Frontal cortex (tissue), 4 donors: ENCODE measurements at places on chromosomes 1 and 21.

GRCh38 chr1:45647248-45648021 is 23.6 kb upstream of the CCDC17 start:
- no peak for DNase-seq

- no peak for DNase-seq
Observed at GRCh38 chr1:159930634-159931033, 5.3 kb upstream of the TAGLN2 start.

DNA sequence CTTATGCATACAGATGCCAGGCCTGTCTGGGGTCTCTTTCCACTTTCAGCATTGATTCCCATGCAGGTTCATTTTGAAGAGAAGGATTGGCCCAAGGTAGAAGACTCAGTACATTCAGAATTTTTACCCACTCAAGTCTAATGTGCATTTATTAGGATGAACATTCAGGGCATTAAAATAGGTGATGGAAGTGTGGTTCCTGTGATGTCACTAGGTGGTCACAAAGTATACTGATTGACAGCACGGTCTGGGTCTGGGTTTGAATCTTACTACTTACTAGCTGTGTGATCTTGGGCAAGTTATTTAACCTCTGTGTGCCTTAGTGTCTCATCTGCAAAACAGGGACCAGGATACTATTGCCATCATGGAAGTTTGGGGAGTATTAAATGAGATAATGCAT is 711 bp upstream of the ZNF648 start:
- no peak for DNase-seq

DNA sequence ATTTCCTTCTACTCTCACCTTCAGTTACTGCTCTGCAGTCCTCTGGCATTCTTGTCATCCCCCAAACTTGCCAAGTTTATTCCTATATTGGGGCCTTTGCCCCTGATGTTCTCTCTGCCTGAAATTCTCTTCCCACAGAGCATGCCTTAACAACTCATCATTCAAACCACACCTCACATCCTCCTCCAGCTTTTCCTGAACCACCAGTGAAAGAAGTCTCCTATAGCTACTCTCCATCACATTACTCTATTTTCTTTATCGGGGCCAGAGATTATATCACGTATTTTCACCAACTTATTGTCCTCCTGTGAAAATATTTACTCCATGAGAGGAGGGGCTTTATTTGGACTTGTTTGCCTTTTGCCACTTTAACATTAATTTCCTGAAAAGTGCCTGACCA is 32.1 kb downstream of the EXTL2 start:
- no peak for DNase-seq

- DNase-seq = no peak
Observed at GRCh38 chr1:26697431-26697977, 1.7 kb downstream of the ARID1A start.

GRCh38 chr1:94115900-94116436 is 5.0 kb downstream of the ABCA4 start:
- no peak for DNase-seq

GRCh38 chr1:168069384-168069783 is 67.3 kb downstream of the GPR161 start:
- no peak for DNase-seq

GRCh38 chr1:204503913-204504519 is 9.4 kb upstream of the PIK3C2B start:
- no peak for DNase-seq

DNA sequence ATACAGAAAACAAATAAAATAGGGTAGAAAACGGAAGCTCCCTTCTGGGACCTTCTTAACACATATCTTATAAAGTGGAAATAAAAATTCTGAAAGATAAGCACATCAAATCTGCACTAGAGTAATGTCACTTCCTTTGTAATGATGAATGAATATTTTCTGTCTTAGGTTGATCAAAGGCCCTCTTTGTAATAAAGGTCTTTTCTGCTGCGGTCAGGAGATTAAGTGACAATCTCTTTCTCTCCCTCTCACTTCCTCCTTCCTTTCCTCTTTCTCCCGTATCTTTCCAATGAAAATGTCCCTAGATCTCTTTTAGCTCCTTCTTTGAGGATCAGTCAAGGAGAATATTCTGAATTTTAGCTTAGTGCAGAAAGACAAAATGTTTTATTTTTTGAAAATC is 33.8 kb downstream of the TMCO1 start:
- DNase-seq = no peak
